ENCODE measurements at places on chromosomes 2 and 18.

GRCh38 chr2:42841344-42841743, 49.0 kb upstream of the HAAO start:
- DNase-seq = no peak

GRCh38 chr2:190996947-190997346, 17.0 kb downstream of the STAT1 start:
- no peak for DNase-seq

DNA sequence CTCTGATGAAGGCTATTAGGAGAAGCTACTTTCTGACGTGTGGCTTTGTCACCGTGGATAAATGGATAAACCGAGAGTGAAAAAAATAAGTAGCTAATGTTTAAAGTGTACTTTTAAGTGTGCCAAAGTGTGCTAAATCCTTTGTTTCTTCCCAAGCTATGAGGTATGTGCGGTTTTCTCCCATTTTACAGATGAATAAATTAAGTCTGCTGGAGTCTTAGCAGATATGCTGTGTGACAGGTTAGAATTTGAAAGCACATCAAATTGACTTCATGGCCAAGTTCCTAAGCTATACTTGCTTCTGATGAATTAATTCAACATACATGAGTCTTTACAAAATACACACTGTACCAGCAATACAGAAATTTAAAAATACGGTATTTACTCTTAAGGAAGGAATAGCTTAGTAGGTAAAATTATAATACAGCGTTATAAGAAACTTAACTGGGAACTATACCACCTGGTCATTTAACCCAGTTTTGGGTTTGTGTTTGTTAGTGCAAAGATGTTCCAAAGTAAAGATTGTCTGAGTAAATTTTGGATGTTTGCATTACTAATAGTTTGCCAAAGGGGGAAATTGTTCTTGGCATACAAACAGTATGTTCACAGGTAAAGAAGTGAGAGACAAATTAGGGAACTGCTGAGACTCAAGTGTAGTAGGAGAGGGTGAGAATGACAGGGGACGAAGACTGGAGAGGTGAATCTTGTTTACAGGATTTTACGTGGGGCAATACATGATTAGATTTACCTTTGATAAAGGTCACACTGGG, 1.4 kb downstream of the AGPS start:
- DNase-seq = no peak

- DNase-seq = no peak
These were observed 50.6 kb downstream of the CD8B2 start for GRCh38 chr2:106537791-106538191.

DNA sequence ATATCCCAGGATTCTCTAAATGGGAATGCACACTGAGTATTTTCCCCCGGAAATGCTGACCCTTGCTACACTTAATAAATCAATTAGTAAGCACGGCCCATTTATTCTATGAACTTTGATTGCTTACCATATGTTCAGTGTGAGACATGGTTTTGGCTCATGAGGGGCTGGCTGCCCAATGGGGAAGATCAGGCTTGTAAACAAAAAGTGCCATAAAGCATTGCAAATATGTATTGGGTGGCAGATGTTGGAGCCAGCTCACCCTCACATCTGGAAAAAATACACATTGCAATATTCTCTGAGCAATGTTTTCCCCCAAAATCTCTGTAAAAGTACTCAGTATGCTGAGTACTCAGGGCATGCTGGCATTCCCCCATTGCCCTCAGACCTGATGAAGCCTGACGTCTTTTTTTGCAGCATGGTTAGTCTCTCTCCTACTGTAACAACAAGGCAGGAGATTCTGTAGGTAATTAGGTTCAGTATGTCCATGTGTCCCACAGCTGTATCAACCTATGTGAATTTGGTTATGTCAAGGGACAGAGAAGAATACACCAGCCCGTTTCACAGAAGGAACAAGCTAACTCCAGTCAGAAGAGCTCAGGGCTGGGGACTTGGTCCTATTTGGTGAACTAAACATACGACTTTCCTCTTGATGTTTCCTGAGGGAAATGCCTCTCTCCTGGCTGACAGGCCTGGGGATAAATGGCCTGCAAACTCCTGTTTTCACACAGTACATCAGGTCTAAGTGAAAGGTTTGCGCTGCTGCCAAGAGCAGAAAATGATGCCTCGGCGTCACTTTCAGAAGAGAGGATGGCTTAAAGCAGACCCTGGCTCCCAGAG, 202.4 kb downstream of the INSIG2 start:
- DNase-seq = no peak

- no peak for DNase-seq
These were observed 104.7 kb upstream of the ARHGAP28 start for GRCh38 chr18:6624661-6625311.

Measured in NCI-H1694 (cell line).